ENCODE measurements at places on chromosomes 7 and 10. TPM values are rescaled to one million over a fixed set of nuclear protein-coding genes. Genes with fewer than 3 reads are reported as not detected.

SFTPA2 gene
- polyA plus RNA-seq, result not detected

GATA3 gene
- polyA plus RNA-seq, result 15.4 TPM

C10orf105 gene
- not detected for polyA plus RNA-seq

EBF3 gene
- 0.15 TPM for polyA plus RNA-seq

CRHR2 gene
- 0.19 TPM for polyA plus RNA-seq

ADD3 gene
- polyA plus RNA-seq, result 88.6 TPM

SEC23IP gene
- 46.8 TPM for polyA plus RNA-seq

SPDYE2 gene
- 3.7 TPM for polyA plus RNA-seq

MUC3A gene
- polyA plus RNA-seq, result 9.4 TPM

TRIP6 gene
- 70.3 TPM for polyA plus RNA-seq

FAM107B gene
- polyA plus RNA-seq, result 85.9 TPM

PIP gene
- polyA plus RNA-seq, result not detected

MBL2 gene
- 0.21 TPM for polyA plus RNA-seq

SRGN gene
- polyA plus RNA-seq, result 0.36 TPM

SEC31B gene
- 7.7 TPM for polyA plus RNA-seq

SORCS1 gene
- 1.1 TPM for polyA plus RNA-seq

PDZD7 gene
- polyA plus RNA-seq, result 8.4 TPM

PBLD gene
- 12.8 TPM for polyA plus RNA-seq

POMZP3 gene
- 8.7 TPM for polyA plus RNA-seq

TEX47 gene
- polyA plus RNA-seq, result not detected

MYOZ1 gene
- polyA plus RNA-seq, result 1.3 TPM

CPA2 gene
- polyA plus RNA-seq, result 303 TPM

PCDH15 gene
- polyA plus RNA-seq, result 1.7 TPM

AKR1C8 gene
- 0.19 TPM for polyA plus RNA-seq

RELN gene
- 7.4 TPM for polyA plus RNA-seq

AGAP9 gene
- 6.9 TPM for polyA plus RNA-seq

BRAT1 gene
- 45.0 TPM for polyA plus RNA-seq

ENO4 gene
- polyA plus RNA-seq, result 0.24 TPM

NCF1 gene
- 1.2 TPM for polyA plus RNA-seq

SPDYE11 gene
- 0.45 TPM for polyA plus RNA-seq

CYP3A4 gene
- 25.6 TPM for polyA plus RNA-seq

GPR15LG gene
- polyA plus RNA-seq, result 1.9 TPM

C1QL3 gene
- polyA plus RNA-seq, result 0.82 TPM

Measured in hepatocyte (in vitro differentiated cells).